ENCODE measurements at places on chromosomes 3 and 15.
A peak's percentile ranks its signal among the peaks of the same experiment; 100 is the strongest.

GRCh38 chr3:160376681-160377080 lies 22.3 kb downstream of the IFT80 start:
- DNase-seq, result no peak

DNA sequence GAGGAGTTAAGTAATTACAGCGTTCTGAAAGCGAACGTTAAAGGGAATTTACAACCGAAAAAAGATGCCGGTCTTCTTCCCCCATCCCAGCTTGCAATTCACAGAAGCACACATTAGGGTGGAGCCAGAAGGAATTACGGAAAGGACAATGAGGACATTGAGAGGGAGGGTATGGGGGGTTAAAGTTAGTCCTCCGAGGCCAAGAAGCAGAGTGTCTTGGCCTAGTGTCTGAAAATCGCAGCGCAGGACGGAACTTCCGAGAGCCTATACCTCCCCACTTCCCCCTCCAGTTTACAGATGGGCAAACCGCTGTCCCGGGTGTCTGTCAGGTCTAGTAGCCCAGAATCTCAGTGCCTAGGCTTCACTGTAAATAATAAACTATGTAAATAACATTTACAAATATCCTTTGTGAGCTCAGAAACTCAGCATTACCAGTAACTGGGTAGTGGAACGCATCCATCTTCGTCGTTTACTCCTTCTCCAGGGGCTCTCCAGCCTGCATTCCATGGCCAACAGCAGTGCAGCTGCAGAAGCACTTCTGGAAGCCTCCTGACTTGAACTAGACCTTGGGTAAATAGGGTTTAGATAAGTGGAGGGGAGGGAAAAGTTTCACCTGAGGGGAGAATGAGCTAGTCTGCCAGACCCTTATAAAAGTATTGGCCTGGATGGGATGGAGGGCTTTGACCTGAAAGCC lies 922 bp downstream of the ADPRH start:
- DNase-seq, result no peak

- DNase-seq, result no peak
Observed at GRCh38 chr3:187896646-187897045, 151.4 kb upstream of the BCL6 start.

DNA sequence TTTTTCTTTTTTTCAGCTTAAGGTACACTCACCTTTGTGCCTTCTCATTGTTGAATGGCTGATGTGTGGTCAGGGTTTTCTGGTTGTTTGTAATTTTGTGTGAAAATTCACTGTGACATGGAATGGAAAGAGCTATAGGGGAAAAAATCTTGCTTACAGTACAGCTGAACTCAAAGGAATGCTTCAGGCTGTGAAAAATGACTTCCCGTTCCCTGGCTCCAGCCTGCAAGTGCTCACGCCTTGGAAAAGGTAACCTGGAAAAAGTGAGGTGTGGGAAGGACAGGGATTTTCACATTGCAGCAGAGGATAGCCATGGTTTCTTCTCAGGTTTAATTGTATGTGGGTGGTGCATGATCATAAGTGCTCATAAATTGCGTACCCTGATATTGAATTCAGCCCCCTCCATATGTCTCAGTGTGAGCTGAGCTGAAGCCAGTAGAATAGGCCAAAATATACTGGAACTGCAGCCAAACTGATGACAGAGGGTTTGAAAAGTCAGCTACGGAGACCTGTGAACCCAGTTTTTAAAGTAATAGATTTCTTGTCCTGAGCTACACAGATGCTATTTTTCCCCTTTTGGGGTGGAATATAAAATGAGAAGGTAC lies 228.7 kb upstream of the RASGRP1 start:
- DNase-seq, result no peak

- DNase-seq, result no peak
Observed at GRCh38 chr3:68706536-68706935, 225.8 kb downstream of the TAFA4 start.

- no peak for DNase-seq
Observed at GRCh38 chr3:32137870-32138269, 31.4 kb downstream of the GPD1L start.

- DNase-seq, result no peak
Observed at GRCh38 chr3:101870138-101870537, 20.8 kb downstream of the NFKBIZ start.

DNA sequence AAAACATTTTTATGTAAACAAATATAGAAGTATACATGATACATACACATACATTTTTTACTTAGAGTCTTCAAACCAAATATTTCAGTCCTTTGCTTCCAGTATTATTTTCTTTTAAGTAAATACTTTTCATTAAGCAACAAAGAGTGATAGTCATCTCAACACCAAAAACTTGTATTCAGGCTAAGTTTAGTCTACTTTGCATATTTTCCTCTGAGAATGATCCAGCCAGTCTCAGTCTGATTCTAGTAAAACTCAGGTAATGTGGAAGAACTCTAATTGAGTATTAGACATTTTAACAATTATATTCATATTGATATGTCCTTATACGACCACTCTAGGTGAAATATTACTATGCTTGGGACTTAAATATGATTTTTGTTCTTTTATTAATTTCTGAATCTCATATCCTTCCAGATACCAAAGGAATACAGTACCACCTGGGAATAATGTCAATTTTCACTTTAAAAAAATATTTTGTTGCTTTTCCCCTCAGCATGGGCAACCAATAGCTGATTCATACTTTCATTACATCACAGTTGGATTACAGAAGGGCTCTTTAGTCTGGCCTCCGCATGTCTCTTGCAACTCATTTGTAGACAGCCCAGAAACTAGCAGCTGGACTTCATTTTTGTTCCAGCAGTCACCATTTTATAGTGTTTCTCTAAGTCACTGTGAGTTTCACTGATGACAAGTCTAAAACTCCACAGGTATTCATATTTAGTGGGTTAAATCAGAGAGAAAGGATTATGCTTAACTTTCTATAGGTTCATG lies 390.4 kb downstream of the ZBTB20 start:
- DNase-seq, result no peak

- no peak for DNase-seq
Observed at GRCh38 chr15:63344731-63345390, 36.8 kb downstream of the CA12 start.

- DNase-seq, result no peak
Observed at GRCh38 chr3:124883766-124884473, 3.2 kb downstream of the ITGB5 start.

DNA sequence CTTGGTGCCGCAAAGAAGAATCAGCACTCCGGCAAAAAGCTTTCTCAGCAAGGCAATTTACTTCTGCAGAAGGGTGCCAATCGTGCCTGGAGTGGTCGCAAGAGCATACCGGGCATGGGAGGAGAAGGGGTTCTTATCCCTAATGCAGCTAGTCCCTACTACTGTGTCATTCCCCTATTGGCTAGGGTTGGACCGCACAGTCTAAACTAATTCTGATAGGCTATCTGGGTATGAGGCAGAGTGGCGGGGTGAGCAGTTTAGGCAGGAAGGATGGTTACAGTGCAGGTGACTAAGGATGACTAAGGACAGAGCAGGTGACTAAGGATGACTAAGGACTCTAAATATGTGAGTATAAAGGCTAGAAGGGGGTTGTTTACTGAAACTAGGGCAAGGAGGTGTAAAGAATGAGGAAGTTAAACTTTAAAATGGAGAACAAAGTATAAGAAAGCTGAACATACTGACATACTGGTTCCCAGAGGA lies 52.9 kb downstream of the PGBD4 start:
- peak; percentile 40 for DNase-seq

GRCh38 chr3:149393345-149394160 lies 16.1 kb upstream of the TM4SF1 start:
- no peak for DNase-seq

- no peak for DNase-seq
Observed at GRCh38 chr3:42666577-42666998, 13.1 kb downstream of the ZBTB47 start.

DNA sequence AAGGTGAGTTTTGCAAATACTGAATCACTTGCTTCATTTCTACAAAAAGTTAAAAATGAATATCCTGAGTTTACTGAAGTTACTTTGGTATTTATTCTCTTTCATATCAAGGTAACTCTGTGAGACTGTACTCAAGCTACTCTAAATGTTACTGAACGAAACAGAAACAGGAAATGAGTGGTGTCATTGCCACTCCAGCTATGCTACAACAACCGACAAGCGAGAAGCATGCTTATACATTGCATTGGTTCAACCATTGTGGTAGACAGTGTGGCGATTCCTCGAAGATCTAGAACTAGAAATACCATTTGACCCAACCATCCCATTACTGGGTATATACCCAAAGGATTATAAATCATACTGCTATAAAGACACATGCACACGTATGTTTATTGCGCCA lies 313.2 kb upstream of the THBS1 start:
- no peak for DNase-seq

DNA sequence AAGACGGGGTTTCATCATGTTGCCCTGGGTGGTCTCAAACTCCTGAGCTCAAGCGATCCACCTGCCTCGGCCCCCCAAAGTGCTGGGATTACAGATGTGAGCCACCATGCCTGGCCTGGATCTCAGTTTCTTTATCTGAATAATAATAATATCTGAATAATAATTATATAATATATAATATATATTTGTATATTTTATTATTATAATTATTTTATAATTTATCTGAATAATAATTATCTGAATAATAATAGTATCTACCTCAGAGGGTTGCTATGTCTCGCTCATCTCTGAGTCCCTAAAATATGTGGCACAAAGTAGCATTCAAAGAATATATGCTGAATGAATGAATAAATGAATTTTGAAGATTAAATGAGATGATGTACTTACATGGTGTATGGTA lies 44.8 kb downstream of the TMEM40 start:
- no peak for DNase-seq

DNA sequence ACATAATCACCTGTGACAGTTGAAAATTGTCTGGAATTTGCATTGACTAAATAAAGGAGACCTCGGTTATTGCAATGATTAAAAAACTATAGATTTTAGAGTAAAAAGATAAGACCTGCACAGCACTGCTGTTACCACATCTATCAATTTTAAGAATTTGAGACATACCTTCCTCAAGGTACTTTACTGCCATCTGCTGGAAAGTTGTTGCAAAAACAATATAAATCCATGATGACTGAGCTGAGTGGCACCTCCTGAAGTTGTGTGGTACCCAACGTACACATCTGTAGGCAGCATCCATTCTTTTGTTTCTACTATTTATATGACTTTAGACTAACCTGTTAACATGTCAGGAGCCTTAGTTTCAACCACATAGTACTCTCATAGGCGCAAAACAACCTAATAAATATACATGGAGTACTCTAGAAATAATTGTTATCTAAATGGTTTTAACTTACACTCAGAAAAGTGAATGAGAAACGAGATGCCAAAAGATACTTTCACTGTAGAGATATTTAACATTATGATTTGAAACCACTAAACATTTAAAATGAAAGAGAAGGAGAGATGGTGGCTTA lies 106.7 kb downstream of the GHSR start:
- DNase-seq, result no peak

- DNase-seq, result no peak
Observed at GRCh38 chr3:20254268-20255117, 68.5 kb upstream of the SGO1 start.

DNA sequence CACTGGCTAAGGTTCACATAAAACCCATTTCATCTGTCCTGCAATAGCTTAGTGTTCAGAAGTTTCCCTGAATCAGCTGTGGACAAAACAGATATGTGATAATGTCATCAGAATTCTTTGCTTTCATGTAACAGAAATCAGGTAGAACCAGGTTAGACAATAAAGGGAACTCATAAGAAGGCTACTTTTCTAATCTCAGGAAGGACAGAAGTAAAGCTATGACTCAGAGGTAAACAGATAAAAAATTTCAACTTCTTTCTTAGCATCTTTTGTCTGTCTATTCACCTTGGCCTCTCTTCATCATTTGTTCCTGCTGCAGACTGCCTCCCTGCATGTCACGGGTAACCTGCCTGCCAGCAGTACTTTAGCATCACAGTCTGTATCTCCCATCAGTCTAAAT lies 643.1 kb downstream of the MECOM start:
- DNase-seq, result no peak

DNA sequence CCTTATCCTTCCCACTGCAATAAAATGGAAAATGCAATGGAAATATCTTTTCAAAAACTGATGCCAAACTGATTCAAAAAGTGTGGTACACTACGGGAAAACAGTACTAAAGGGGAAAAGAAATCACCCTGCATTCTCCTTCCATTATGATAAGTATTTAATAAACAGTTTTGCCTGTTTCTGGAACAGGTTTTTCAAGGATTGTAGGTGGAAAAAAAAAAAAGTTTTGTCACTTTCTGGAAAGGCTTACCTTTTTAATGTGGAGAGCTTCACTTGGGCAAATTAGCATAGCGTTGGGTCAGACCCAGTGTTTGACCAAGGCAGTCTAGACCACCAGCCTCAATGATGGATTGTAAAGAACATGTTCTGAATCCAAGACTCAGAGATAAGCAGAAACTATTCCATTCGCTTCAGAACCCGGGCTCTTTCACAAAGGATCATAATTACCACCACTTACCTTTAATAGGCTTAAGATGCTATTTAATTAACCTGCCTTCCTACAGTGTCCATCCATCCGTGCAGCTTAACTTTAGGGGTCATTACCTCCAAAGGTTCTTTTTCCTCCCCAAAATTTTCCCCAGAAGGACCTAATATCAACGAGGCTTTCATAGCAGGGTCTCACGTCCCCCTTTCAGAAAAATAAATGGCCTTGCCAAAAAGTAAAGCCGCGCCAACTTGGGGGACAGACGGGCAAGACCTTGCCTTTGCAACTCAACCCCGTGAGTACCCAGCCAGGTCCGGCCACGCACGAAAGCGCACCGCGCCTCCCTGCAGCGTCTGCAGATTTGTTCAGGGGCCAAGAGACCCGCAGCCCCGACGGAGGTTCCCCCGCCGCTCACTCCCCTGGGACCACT lies 1.0 kb downstream of the DCBLD2 start:
- no peak for DNase-seq

GRCh38 chr15:29208352-29208751 lies 61.3 kb downstream of the NSMCE3 start:
- DNase-seq, result no peak

DNA sequence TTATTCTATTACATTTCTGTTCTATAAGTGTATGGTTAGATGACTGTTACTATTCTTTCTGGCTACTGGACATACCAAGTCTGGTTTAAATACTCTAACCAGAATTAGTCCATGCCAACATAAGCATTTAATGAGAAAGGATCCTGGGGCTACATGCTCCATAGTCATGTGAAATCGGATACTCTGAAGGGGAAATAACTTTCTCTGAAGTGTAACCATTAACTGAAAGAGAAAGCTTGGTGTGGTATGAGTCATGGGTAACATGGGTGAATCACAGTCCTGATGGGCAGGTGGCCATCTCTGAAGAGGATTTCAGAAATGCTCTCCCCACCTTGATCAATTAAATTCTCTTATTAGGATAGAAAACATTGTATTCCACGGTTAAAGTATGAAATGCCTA lies 69.4 kb downstream of the FHIT start:
- peak; percentile 22 for DNase-seq

- no peak for DNase-seq
Observed at GRCh38 chr3:113204371-113204770, 7.0 kb upstream of the BOC start.

- peak; percentile 54 for DNase-seq
Observed at GRCh38 chr15:67127965-67128364, 62.6 kb downstream of the SMAD3 start.

Data from T1000 (cell line).